ENCODE measurements at places on chromosomes 4 and X. TPM values are rescaled to one million over a fixed set of nuclear protein-coding genes. Genes with fewer than 3 reads are reported as not detected.

Gene SLC9B1
- 0.07 TPM for polyA plus RNA-seq

GRCh38 chr4:174418640-174419212 is 103.6 kb downstream of the HPGD start:
- H3K27me3 ChIP-seq, result no peaks in the 10 kb centered on the region
- H3K36me3 ChIP-seq, result no peaks in the 10 kb centered on the region

- H3K36me3 ChIP-seq, result no peaks in the 10 kb centered on the region
- no peak overlapping the region for H3K4me3 ChIP-seq
- H3K4me1 ChIP-seq, result peaks cover 19% of the 10 kb centered on the region
- peak overlapping the region; percentile 80 for H3K27ac ChIP-seq
Measured at GRCh38 chr4:119130365-119131065, 5.1 kb upstream of the MYOZ2 start.

- H3K36me3 ChIP-seq, result no peaks in the 10 kb centered on the region
- H3K4me1 ChIP-seq, result no peaks in the 10 kb centered on the region
- no peak overlapping the region for H3K27ac ChIP-seq
- no peak for DNase-seq
Measured at GRCh38 chr4:152171556-152171955, 364.3 kb downstream of the FBXW7 start.

DNA sequence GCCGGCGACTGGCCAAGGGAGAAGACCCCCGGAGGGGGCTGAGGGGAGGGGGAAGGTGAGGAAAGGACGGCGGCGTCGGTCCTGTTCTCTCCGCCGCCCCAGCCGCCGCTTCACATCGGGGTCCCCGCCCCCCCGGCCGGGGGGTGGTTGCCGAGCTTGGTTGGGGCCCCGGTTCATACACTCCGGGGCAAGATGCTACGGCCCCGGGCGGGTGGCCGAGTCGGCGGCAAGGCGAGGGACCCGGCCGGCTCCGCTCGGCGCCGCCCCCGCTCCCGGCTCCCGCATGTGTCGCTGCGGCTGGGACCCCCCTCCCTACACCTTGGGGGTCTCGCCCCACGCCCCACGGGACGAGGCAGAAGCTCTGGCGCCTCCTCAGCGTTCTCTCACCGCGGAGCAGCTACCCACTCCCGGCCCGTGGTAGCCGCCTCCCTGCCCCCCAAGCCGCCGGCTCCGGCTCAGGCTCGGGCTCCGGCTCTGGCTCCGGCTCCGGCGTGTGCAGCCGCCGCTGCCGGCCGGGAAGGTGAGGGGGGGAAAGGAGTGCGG is 461 bp downstream of the FBXW7 start:
- peak overlapping the region; percentile 83 for H3K27ac ChIP-seq
- peak overlapping the region; percentile 63 for H3K4me3 ChIP-seq
- no peaks in the 10 kb centered on the region for H3K27me3 ChIP-seq
- peaks cover 53% of the 10 kb centered on the region for H3K4me1 ChIP-seq

DNA sequence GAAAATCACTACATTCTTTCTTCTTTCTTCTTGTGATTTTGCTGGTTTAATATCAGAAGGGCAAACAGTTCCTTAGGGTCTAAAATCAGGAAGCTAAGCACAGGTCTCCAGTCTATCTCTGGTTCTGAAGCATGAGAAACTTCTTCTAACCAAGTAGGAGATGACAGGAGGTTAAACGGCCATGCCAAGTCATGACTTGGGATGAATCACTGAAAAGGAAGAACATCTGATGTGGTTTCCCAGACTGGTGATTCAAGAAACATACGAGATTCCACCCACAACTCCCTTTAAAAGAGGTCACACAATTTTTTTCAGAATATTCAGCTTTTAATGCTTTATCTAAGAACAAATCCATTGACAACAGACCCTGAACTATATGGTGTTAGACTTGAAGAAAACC is 684.0 kb upstream of the PRKX start:
- no peak for DNase-seq
- no peak overlapping the region for H3K27ac ChIP-seq
- no peaks in the 10 kb centered on the region for H3K27me3 ChIP-seq
- no peaks in the 10 kb centered on the region for H3K4me1 ChIP-seq

- no peak overlapping the region for H3K4me3 ChIP-seq
- DNase-seq, result no peak
- no peaks in the 10 kb centered on the region for H3K36me3 ChIP-seq
- H3K27ac ChIP-seq, result no peak overlapping the region
- no peaks in the 10 kb centered on the region for H3K27me3 ChIP-seq
Measured at GRCh38 chr4:82519776-82520175, 42.0 kb downstream of the TMEM150C start.
